Esophagus mucosa (tissue), 1 donor: ENCODE measurements at places on chromosomes 1 and 21. TPM values are rescaled to one million over a fixed set of nuclear protein-coding genes. Genes with fewer than 3 reads are reported as not detected.

PRMT2 gene
- total RNA-seq: 71.1 TPM

CCDC30 gene
- 0.56 TPM for total RNA-seq

AIM2 gene
- total RNA-seq: 0.52 TPM

AGTRAP gene
- 50.4 TPM for total RNA-seq

GUCA2A gene
- total RNA-seq: not detected

NPPB gene
- not detected for total RNA-seq

PLXNA2 gene
- 47.5 TPM for total RNA-seq

GJB3 gene
- 61.7 TPM for total RNA-seq

TRIM67 gene
- total RNA-seq: not detected

SLC9C2 gene
- 0.12 TPM for total RNA-seq

TRAF3IP3 gene
- total RNA-seq: 0.80 TPM

CASQ1 gene
- 0.28 TPM for total RNA-seq

DVL1 gene
- total RNA-seq: 48.5 TPM

XCL1 gene
- total RNA-seq: not detected

PDZK1IP1 gene
- total RNA-seq: 273 TPM
